ENCODE measurements at places on chromosomes 7 and 10.

GRCh38 chr7:151825721-151826120 is 51.2 kb downstream of the PRKAG2 start:
- DNase-seq: no peak

DNA sequence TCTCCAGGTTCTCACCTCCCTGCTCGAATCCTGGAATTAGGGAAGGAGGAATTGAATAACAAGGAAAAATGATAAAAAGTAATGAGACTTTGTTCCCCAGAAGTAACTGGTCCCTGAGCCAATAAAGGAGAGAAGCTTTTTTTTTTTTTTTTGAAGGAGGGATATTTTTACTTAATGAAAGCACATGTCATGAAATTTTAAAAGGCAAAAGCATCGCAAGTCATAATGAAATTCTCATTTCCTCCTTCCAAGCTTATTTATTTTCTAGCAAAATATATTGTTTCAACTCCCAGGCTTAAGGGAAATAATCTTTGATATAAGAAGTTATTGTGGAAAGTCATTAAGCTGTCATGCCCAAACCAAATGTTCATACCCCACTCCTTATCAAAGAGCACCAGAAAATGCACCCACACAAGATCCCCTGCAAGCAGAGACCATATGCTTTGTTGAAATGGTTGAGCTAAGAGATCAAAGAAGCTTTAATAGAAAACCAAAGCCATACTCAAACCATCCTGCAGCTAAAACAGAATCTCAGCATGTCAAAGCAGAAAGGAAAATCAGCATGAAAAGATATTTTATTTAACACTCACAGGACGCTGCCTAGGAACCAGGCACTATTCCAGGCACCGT is 16.7 kb upstream of the ABCC2 start:
- no peak for DNase-seq

DNA sequence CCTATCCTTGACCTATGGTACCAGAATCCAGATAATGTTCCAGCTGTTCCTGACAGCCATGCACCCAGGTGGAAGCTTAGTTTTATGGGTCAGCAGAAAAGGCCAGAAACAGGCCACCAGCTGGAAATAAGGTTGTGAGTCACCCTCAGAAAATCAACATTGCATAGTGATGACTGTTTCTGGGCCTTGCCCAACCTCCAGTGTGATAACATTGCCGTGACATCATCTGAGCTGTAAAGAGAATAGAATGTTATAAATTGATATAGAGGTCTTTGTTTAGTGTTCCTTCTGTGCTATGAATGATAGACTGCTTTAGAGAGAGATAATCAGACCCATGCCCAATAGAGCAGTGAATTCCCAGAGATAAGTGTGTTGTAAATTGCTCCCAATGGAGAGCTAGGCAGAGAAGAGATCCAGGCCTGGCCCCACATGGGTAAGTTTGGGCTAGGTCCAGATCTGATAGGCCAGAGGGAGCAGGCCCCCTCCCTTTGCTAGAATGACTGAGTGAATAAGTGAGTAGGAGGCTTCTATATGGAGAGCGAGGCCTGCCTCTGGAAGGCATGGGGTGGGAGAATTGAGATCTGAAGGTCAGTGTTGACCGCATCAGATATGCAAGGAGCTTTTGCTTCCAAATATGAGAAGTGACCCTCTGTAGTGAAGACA is 14.2 kb upstream of the HPS1 start:
- DNase-seq: no peak

GRCh38 chr10:85598646-85599045 is 767.9 kb downstream of the GRID1 start:
- DNase-seq: no peak

GRCh38 chr7:67463316-67463715 is 466.7 kb downstream of the TYW1 start:
- no peak for DNase-seq
